NCI-H187 (cell line): ENCODE measurements at places on chromosomes 12 and 14.

GRCh38 chr12:95919110-95919509 lies 23.3 kb downstream of the CCDC38 start:
- no peak for DNase-seq

GRCh38 chr14:55347040-55347439 lies 64.6 kb downstream of the ATG14 start:
- DNase-seq: no peak

DNA sequence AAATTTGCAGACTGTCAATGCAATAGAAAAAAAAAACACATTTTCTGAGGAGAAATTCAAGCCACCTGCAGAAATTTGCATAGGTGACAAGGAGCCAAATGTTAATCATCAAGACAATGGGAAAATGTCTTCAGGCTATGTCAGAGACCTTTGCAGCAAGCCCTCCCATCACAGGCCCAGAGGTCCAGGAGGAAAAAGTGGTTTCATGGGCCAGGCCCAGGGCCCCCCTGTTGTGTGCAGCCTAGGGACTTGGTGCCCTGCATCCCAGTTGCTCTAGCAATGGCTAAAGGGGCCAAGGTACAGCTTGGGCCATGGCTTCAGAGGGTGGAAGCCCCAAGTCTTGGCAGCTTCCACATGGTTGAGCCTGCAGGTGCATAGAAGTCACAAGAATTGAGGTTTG lies 60.6 kb downstream of the TC2N start:
- no peak for DNase-seq

DNA sequence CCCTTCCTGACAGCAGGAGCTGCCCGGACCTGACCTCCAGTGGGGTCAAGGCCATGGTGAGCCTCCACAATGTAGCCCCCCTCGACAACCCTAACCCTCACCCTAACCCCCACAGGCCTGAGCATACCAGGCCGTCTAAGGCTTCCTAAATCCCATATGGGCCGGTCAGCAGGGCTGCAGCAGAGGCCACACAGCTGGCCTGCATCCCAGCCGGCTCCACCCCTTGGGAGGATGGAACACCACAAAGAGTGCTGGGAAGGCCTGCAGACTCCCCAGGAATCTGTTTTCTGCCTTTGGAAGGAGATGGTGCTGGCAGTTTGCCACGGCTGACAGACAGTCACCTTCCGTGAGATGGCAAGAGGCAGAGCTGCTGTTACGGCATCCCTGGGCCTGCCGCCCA lies 2.8 kb downstream of the TMEM179 start:
- DNase-seq: no peak

DNA sequence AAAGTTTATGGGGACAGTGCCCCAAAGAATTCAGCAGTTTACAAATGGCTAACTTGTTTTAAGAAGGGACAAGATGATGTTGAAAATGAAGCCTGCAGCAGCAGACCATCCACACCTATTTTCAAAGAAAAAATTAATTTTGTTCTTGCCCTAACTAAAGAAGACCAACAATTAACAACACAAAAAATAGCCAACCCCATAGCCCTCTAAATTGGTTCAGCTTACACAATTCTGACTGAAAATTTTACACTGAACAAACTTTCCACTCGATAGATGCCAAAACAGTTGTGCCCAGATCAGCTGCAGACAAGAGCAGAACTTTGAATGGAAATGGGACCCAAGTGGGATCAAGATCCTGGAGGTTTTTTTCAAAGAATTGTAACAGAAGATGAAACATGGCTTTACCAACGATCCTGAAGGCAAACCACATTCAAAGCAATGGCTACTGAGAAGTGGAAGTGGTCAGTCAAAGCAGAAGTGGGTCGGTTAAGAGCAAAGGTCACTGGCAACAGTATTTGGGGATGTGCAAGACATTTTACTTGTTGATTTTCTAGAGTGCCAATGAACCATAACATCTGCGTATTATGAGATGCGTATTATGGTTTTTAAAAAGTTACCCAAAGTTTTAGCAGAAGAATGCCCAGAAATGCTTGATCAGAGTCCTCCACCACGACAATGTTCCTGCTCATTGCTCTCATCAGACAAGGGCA lies 30.0 kb downstream of the SLC39A9 start:
- DNase-seq: no peak

DNA sequence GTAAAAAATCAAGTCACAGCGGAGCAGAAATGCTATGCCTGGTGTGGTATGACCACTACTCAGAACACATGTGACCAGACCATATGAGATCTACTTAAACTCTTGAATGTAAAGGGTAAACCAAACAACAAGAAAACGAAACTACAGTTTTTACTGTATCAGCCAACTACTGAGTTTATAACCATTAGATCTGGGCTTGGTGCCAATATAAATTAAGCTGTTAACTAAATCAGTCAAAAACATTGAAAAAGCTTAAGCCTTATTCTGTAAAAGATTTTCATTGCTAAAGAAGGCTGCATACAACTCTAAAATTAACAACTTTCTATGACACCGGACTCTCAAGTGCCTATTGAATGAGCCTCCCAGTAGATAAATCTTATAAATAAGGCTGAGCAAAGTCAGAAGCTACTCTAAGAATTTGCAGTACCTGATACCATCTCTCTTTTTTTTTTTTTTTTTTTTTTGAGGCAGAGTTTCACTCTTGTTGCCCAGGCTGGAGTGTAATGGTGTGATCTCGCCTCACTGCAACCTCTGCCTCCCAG lies 35.4 kb downstream of the SPTLC2 start:
- DNase-seq: no peak

- no peak for DNase-seq
These were observed 1.2 kb downstream of the FLRT2 start for GRCh38 chr14:85531141-85531586.

DNA sequence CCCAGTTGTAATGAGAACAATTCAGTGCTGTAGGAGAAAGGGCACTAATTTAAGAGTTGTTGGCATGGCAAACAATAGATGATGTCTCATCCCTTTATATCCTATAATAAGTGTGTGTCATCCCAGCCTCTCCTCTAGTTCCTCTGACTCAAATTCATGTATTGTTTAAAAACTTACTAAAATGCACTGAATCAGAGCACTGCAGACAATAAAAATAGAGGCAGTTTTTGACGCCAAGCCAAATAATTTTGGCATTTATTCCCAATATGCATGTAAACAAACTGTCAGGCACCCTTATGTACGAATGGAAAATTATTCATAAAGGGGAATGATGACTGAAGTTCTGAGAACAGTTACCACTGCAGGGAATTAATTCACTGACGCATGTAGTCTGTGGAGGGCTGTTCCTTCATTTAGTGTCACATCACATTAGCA lies 57.9 kb upstream of the TMX1 start:
- DNase-seq: no peak

- no peak for DNase-seq
These were observed 83.8 kb upstream of the DUSP6 start for GRCh38 chr12:89436062-89436461.

DNA sequence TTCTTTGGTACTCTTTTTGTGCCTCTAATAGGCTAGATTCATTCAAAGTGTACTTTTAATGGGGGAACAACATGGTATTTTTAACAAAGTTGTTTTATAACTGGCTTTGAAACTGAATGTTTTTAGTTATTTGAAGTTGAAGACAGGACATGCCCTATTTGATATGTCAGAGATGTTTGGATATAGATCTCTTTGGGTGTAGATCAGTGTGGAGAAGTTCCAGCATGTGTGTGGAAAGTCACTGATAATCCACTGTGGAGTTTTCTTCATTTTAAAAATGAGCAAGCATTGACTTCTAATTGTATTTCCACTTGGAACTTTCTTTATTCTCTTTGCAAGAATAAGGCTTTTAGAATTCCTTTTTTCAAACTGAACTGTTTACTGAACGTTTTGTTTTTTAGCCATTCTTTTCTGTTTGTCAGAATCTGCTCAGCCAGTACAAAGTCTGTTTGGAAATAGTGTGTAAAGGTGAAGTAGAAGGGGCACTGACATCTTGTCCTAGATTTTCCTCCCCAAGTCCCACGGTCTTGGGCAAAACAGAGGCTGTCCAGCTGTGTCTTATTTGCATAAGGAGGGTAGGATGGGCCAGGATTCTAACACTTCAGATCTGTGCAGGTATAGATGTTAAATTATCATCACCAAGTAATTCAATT lies 35.0 kb downstream of the TDP1 start:
- DNase-seq: no peak

- DNase-seq: no peak
These were observed 35.0 kb downstream of the TXNRD1 start for GRCh38 chr12:104250366-104251125.

DNA sequence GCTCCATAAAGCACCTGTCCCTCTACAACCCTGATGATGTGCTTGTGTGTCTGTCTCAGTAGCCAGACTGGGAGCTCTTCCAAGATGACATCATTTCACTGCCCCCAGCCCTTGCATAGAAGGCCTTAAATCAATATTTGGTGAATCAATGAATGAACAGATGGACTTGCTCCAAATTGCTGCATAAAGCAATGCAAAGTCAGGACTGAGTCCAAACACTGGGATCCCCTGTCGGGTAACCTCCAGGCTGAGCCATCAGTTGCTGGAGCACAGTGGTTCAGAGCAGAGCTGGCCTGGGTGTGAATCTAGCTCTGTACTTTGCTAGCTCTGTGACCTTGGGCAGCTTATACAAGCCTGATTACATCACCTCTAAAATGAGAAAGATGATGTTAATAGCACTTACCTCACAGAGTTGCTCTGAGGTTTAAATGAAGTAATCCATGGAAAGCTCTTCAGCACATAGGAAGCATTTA lies 120.3 kb upstream of the VASH1 start:
- DNase-seq: no peak

- no peak for DNase-seq
These were observed 51.5 kb downstream of the FAR2 start for GRCh38 chr12:29200586-29200985.

- DNase-seq: no peak
These were observed 328.1 kb upstream of the KITLG start for GRCh38 chr12:88908345-88908744.

GRCh38 chr12:6067152-6067916 lies 57.1 kb downstream of the VWF start:
- no peak for DNase-seq

- DNase-seq: peak; percentile 35
These were observed 60.9 kb upstream of the FBRSL1 start for GRCh38 chr12:132428936-132429601.

DNA sequence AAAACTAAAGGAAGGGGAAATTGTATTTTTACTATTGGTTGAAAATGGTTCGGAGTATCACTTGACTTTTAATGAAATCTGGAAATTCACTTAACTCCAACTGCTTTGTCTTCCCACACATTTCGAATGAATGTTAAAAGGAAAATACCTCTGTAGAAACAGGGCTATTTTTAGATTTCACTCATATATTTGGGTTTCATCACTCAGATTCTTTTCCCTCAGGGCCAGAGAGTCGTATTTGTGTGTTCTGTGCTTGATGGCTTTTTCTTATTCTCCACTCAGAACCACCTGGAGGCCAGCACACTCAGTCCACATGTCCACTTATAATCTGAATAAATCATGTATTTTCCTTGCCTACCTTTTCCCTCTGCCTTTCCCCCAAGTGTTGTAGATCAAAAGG lies 40.0 kb downstream of the DAAM1 start:
- DNase-seq: no peak

- DNase-seq: no peak
These were observed 66.3 kb downstream of the CLIP1 start for GRCh38 chr12:122356192-122356635.

DNA sequence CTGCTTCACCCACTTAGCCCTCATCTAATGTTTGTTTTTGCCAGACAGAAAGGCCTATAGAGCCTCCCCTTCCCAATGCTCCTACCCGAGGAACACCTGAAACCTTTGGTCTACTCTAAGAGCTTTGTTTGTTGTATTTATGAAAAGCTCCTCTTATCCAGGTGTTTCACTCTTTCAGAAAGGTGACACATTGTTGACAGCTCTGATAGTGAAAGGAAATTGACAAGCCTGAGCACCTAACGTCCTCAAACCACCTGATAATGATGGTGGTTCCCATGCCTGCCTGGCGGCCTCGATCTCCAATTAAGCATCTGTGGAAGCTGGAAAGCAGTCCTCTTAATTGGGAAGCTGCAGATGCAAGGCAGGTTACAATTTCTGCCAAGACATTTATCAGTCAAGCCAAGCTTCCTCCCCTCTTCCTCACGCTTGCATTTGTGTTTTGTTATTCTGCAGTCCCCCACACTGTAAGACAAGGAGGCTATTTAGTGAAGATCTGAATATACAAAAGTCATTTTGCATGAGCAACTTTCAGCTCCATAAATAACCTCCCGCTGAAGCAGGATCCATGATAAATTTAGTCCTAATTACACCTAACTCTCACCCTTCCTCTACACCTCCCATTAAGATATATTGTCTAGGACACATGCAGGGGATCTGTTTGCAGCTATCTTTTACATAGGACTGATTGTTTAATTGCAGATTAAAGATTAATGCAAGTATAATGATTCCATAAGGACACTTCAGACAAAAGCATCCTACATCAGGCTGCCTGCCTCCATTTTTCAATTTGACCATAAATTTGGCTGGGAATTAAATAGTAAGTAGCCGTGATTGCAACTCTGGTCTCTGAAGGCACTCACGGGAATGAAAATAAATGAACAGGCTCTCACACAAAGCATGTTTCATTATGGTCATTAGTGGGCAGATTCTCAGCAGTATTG lies 288.6 kb downstream of the PDZRN4 start:
- peak; percentile 23 for DNase-seq
